ENCODE measurements at places on chromosomes 5 and 9.

- peak; percentile 56 for DNase-seq
Observed at GRCh38 chr5:154756868-154757813, 2.0 kb downstream of the LARP1 start.

- no peak for DNase-seq
Observed at GRCh38 chr5:130213607-130214006, 309.3 kb downstream of the CHSY3 start.

DNA sequence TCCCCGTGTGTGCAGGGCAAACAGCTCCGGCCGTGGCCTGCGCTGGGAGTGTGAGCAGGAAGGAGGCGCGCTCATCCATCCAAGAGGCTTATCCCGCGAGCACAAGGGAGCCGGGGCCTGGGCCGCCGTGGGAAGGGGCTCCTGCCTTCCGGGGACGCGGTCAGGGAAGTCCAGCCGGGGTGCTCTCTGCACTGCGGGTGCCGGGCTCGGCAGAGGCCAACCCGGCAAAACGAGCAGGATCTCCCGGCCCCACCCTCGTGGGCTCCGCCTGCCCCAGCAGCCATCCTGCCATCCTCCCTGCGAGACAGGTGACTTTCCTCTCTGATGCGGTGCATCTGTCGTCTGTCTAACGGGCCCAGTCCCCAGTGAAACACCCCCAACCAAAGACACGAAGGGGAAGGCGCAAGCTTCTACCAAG lies 244.2 kb downstream of the AUH start:
- peak; percentile 10 for DNase-seq

GRCh38 chr9:14021871-14022525 lies 291.9 kb downstream of the NFIB start:
- no peak for DNase-seq

- DNase-seq: no peak
Observed at GRCh38 chr5:157827423-157827822, 31.5 kb downstream of the CLINT1 start.

- no peak for DNase-seq
Observed at GRCh38 chr5:15885156-15885555, 294.4 kb downstream of the MARCHF11 start.

DNA sequence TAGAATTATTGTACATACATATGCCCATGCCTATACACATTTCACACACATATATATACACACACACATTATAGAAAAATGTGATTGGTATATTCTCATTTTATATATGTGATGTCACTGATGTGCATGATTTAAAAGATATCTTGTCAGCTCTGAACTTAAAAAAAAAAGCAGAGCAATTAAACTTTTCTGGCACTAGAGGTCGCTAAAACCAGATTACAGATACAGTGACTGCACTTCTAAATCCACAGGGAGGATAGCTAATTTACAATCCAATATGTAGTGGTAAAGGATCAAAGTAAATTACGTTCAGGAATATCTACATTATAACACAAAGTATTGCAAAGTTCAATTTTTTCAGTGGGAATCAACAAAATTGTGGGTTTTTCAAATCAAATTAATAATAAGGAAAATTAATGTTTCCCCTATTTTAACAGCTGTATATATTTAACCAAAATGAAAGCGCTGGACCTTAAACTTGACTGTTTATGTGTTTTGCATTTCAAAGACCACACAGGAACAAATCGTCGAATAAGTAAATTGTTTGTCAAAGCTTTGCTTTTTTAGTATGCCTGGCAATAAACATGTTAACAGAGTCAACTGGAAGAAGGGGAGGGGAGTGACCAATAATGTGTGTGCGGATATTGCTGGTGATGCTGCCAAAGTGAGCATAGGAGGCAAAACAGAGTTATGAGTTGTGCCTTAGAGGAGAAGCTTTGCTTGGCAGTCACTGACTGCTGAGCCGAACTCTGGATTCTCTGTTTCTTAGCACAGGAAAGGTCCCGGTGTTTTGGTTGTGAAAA lies 1201.4 kb upstream of the C9orf72 start:
- peak; percentile 23 for DNase-seq

DNA sequence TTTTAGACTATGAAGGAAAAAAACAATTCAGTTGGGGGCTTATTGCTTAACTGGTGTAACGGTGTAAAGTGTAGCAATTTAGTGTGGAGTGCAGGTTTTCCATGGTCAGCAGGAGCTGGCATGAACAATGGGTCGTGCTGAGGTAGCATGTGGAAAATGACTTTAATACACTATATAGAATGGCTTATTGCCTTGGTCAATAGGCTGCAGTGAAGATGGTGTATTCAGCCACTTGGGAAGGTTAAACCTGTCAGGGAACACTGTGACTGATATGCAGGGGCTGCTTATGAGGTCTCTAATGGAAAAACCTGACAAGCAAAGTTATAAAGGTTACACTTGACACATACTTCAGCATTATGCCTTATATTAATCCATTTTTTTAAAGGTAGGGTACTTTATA lies 764.7 kb upstream of the ARRDC3 start:
- no peak for DNase-seq

GRCh38 chr5:15285901-15286583 lies 213.9 kb upstream of the FBXL7 start:
- no peak for DNase-seq

DNA sequence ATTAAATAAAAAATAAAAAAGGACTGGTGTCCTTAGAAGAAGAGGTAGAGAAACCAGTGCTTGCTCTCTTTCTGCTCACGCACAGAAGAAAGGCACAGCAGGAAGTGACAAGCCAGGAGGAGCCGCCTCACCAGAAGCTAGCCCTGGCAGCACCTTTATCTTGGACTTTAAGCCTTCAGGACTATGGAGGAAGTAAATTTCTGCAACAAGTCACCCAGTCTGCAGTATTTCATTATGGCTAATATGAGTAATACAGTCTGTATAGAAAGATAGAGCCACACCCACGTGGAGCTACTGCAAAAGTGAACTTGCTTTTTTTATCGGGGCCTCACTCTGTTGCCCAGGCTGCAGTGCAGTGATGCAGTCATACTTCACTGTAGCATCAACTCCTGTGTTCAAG lies 68.4 kb downstream of the PDZD2 start:
- DNase-seq: no peak

Measured in RPMI8226 (cell line).